Muscle of leg (tissue), 16 donors: ENCODE measurements at places on chromosomes 11 and 22. TPM values are rescaled to one million over a fixed set of nuclear protein-coding genes. Genes with fewer than 3 reads are reported as not detected.

Gene RAB38
- 3.5 TPM for total RNA-seq

Gene IGSF9B
- 8.1 TPM for total RNA-seq

Gene SMIM35
- total RNA-seq, result under 0.01 TPM

- DNase-seq, result no peak
- H3K4me3 ChIP-seq, result no peak overlapping the region
- no peaks in the 10 kb centered on the region for H3K4me1 ChIP-seq
- no peak overlapping the region for H3K27ac ChIP-seq
Observed at GRCh38 chr11:8512547-8512946, 81.5 kb downstream of the STK33 start.

Gene PLEKHA7
- 2.6 TPM for total RNA-seq

- peak overlapping the region; percentile 66 for H3K27ac ChIP-seq
- H3K4me1 ChIP-seq, result peaks cover 23% of the 10 kb centered on the region
- peak; percentile 74 for DNase-seq
- H3K36me3 ChIP-seq, result no peaks in the 10 kb centered on the region
Observed at GRCh38 chr11:96161307-96162089, 181.5 kb downstream of the MAML2 start.

GRCh38 chr22:48588878-48589450 lies 1238.7 kb downstream of the BRD1 start:
- no peaks in the 10 kb centered on the region for H3K4me1 ChIP-seq
- no peaks in the 10 kb centered on the region for H3K27me3 ChIP-seq
- H3K27ac ChIP-seq, result no peak overlapping the region
- no peak for DNase-seq
- H3K36me3 ChIP-seq, result no peaks in the 10 kb centered on the region
- H3K4me3 ChIP-seq, result no peak overlapping the region
